Stimulated activated CD4-positive, alpha-beta T cell treated with anti-CD3 and anti-CD28 coated beads, Interleukin-15, amount 100 ng/mL, for 1 hour (primary cell): ENCODE measurements at places on chromosomes 13 and 19.

GRCh38 chr19:21166436-21166835, 24.6 kb downstream of the ZNF431 start:
- DNase-seq: no peak

- no peak for DNase-seq
These were observed 941 bp upstream of the UHRF1 start for GRCh38 chr19:4908360-4908759.

GRCh38 chr19:3481241-3482090, 1.1 kb upstream of the SMIM24 start:
- no peak for DNase-seq

- no peak for DNase-seq
These were observed 33.4 kb downstream of the IPO5 start for GRCh38 chr13:97986835-97987234.

DNA sequence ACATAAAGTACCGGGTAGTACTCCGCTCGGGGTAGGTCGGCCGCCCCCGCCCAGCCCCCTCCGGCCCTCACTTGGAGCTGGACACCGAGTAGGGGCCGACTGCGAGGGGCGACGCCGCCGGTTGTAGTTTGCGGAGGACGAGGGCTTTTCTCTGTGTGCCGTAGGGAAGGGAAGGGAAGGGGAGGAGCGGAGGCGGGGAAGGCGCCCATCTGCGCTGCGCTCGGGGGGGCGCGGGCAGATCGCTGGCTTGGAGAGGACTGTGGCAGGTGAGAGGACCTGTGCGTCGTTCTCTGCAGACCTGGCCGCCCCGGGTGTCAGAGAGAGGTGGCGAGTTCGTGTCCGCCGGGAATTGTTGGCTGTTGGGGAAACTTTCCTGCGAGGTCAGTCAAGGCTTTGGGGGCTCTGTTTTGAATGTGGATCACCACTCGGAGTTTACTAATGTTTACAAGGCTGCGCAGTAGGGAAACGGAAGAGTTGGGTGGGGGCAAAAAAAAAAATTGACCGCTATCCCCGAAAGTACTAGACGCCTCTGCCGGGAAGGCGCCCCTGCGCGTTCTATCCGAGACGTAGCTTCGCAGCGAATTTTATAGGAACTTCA, 1.4 kb downstream of the ING1 start:
- peak; percentile 32 for DNase-seq
